NCI-H774 (cell line): ENCODE measurements at places on chromosomes 3 and 15.

DNA sequence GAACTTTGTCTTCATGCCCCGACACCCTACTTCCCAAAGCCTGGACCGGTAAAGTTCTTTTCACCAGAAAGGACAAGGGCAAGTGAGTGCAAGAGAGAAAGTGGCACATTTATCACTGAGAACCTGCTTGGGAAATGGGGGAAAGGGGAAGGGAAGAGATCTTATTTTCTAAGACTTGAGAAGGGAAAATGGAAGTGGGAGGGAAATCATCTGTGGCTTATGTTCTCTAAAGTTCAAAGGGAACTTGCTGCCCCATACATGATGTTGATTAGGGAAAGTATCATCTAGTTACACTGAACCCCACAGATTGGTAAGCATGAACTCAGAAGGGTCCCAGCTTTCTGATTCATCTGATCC lies 199.5 kb upstream of the LPP start:
- no peak for DNase-seq

DNA sequence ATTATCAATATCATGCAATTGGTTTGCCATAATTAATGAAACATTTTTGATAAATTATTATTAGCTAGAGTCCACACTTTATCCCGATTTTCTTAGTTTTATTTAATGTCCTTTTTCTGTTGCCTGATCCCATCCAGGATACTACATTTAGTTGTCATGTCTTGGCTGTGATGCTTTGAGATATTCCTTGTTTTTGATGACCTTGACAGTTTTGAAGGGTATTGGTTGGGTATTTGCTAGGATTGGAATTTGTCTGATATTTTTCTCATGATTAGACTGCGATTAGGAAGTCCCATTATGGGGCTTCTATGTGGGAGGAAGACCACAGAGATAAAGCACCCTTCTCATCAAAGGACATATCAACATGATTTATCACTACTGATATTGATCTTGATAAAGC lies 43.0 kb downstream of the CGNL1 start:
- no peak for DNase-seq

GRCh38 chr3:183281126-183281797 lies 28.2 kb downstream of the B3GNT5 start:
- no peak for DNase-seq

DNA sequence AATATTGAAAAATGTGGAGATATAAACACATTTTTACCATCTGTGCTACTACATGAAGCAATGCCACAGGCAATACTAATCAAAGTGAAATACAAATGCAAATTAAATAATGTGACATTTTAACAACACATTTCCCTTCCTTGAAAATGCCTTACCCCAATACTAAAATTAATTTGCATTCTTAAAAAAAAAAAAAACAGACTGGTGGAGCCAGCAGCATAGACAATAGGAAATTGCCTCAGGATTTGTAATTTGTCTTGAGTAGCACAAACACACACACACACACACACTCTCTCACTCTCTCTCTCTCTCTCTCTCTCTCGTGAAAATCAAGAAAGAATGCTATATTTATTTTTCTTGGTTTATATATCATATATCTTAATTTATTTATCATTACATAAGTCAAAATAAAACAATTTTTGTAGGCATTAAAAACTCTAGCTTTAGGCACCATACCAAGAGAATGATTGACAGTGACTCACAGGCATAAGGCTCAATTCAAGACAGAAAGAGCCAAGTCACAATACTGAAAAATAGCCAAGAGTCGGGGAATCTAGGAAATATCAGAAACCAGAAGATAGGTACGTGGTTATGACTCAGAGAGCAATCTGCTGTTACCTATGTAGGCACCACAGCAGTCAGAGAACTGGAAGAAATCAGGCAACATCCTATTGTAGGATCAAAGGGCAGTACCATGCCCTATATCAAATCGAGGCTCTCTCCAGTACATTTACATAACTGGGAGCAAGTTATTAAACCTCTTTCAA lies 23.0 kb downstream of the SUCNR1 start:
- DNase-seq = no peak

DNA sequence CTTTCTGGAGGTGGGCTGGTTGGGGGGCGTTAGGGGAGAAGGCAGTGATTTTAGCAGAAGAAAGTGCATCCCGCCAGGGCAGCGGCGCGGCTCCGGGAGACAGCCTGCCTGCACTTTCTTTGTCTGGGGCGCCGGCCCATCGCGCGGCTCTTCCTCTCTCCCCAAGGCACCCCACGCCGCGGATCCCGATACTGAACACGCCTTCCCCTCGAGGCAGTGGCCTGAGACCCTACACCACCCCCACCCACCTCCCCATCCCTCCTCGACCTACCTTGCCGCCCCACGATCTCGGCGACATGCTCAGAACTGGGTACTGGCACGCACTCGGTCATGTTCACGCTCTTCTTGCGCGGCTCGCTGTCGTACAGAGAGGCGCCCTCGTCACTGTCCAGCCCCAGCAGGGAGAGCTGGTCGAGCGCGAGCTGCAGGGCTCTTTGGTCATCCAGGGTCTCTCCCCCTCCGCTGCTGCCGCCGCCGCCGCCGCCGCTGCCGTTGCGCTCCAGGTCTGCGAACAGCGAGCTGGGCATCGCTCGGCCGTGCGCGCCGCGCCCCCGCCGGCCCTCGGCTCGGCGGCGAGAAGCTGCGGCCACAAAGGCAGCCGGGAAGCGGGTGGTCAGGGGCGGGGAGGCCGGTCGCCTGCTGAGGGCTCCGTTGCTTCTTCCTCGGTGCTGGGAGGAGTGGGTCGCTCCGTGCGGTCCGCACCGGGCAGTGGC lies 483 bp downstream of the MEX3B start:
- no peak for DNase-seq

- no peak for DNase-seq
These were observed 1.1 kb upstream of the CSK start for GRCh38 chr15:74780523-74781430.

GRCh38 chr15:58628206-58628947 lies 121.1 kb downstream of the ADAM10 start:
- no peak for DNase-seq

GRCh38 chr3:5136919-5137429 lies 14.9 kb downstream of the ARL8B start:
- no peak for DNase-seq

DNA sequence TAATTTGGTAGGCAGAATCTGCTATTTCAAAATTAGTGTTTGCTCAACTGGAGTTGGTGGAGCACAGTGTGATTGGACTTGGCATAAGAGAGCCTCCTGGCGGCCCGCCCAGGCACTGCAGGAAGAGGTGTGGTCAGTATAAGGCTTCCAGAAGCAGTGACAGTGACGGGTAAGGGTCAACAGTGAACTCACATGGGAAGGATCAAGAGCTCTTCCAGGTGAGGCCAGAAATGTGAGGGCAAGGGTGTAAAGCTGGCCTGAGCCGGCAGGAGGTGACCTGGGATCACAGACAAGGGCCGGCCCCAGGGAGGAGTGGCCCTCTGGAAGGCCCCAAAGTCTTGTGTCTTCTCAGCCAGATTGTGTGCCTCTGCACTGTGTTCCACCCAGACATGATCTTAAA lies 93.2 kb upstream of the RNF7 start:
- DNase-seq = no peak

- no peak for DNase-seq
These were observed 22.5 kb downstream of the ANXA2 start for GRCh38 chr15:60375306-60375705.

- no peak for DNase-seq
These were observed 117.4 kb upstream of the ZBED2 start for GRCh38 chr3:111712294-111713167.

- no peak for DNase-seq
These were observed 611.9 kb downstream of the EDEM1 start for GRCh38 chr3:5799398-5799797.

- no peak for DNase-seq
These were observed 481.7 kb upstream of the TGFBR2 start for GRCh38 chr3:30124435-30125370.

- DNase-seq = no peak
These were observed 4.8 kb downstream of the VIPR1 start for GRCh38 chr3:42507252-42507651.

- no peak for DNase-seq
These were observed 968.4 kb downstream of the ZPLD1 start for GRCh38 chr3:103403191-103403590.

GRCh38 chr3:155053756-155054155 lies 26.4 kb upstream of the MME start:
- DNase-seq = no peak

- no peak for DNase-seq
These were observed 226.8 kb downstream of the TBC1D5 start for GRCh38 chr3:17515445-17516234.

DNA sequence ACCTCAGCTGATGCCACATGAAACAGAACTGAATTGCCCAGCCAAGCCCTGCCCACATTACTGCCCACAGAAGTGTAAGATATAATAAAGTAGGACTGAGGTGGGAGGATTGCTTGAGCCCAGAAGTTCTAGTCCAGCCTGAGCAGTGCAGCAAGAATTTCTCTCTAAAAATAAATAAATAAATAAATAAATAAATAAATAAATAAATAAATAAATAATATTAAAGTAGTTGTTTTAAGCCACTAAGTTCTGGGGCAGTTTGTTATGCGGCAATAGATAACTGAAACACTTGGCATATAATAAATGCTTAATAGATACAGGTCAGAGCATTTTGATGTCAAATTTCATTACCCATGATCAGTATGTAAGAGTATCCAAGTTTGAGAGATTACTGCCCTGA lies 249.4 kb upstream of the LRRFIP2 start:
- no peak for DNase-seq

- DNase-seq = no peak
These were observed 13.4 kb upstream of the ZNF639 start for GRCh38 chr3:179309225-179310078.
